Pancreas (tissue), 10 donors: ENCODE measurements at places on chromosomes 4 and X. TPM values are rescaled to one million over a fixed set of nuclear protein-coding genes. Genes with fewer than 3 reads are reported as not detected.

- DNase-seq, result no peak
Measured at GRCh38 chr4:107392951-107393350, 327.1 kb downstream of the PAPSS1 start.

GRCh38 chr4:19993242-19993641 is 258.5 kb upstream of the SLIT2 start:
- no peak for DNase-seq

DNA sequence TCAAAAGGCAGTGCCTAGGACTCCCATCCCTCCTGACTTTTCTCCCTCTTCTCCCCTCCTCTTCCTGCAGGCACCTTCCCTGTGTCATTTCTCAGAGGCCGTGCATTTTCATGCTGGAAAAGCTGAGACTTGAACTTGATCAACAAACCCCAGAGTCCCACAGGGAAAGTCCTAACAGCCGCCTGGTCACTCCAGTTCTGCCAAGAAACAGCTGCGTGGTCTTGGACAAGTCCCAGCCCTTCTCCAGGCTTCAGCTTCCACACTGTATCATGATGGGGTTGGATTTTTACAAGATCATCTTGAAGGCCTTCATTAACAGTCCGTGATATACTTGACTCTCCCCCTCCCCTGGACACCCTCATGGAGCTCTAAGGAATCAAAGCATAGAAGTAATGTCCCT is 366.0 kb downstream of the BCOR start:
- no peak for DNase-seq

GRCh38 chr4:8703857-8704495 is 111.4 kb downstream of the CPZ start:
- no peak for DNase-seq

DNA sequence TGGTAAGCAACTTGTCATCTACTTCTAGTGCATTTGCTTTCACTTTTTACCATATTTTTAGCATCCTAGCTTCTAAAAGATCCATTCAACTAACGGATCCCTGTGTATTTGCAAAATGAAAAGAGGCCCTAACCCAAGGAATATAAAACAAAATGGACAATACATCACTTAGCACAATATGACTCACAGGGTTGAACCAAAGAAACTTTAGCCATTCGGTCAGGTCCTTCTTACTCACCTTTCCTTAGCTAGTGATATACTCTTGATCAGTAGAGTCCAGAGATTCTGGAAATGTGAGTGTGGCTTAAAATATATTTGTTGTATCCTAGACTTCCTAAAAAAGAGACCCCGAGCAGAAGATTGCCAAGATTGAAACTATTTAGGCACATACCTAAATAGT is 19.5 kb downstream of the TMPRSS11E start:
- no peak for DNase-seq

The ARHGAP24 gene
- total RNA-seq, result 17.4 TPM

DNA sequence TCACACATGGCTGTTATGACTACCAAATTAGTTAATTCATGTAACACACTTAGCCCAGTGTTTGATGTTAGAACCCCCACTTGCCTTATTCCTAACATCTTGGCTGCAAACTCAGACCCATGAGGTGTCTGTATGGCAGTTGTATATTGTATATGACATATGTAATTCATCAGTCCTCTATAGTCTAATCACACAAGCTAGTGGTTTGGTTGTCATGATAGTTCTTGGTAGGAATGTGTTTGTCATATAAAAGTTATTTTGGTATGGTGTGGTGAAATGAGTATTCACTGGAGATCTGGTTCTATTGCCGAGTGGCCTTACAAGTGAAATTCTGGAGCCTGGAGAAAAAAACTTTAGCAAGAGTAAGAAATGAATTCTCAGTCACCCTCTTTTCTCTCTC is 149.2 kb downstream of the AWAT2 start:
- no peak for DNase-seq

DNA sequence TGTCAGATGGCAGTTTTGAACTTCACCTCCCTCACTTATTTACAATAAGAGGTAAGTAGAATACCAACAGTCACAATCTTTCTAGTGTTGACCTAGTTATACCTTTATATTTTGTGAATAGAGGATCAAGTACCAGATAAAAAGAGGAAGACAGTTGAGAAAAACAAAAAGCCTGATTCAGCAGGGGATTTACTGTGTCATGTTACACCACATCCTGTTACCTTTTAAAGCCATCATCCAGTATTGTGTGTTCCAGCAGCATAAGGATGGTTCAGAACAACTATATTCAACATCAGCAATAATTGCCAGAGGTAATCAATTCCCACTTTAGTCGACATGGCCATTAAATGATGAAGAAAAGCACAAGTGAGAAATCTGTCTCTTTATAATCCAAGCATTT is 21.3 kb upstream of the CXCL6 start:
- DNase-seq, result no peak
